ENCODE measurements at places on chromosomes 11 and 22.

- no peak for DNase-seq
Measured at GRCh38 chr11:128259816-128260215, 327.5 kb downstream of the ETS1 start.

GRCh38 chr11:70570693-70571395, 172.5 kb downstream of the CTTN start:
- no peak for DNase-seq

DNA sequence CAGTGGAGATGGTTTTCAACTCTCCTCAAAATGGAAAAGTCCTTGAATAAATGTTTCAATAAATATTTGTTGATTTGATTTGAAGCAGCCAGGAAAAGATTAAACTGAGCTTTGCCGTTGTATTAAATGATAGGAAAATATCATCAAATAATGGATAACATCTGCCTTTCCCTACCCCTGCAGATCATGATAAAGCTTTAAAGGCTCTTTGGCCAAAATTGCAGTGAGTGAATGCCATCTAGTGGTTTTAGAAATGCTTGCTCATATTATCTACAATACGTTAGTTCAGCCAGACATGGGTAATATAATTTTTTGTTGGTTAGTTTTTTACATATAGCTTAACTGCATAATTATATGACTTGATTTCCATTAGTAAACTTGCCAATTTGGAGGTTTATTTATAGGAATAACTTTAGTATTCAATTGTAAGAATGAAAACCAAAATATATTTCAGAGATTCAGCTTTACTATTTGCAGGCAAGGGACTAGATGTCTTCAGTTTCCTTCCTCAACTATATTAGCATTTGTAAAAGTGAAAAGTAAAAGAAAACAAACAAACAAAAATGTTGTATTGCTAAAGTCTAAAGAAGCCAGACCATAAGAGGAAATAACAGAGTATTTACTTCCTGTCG, 159.2 kb downstream of the MSANTD4 start:
- peak; percentile 27 for DNase-seq

DNA sequence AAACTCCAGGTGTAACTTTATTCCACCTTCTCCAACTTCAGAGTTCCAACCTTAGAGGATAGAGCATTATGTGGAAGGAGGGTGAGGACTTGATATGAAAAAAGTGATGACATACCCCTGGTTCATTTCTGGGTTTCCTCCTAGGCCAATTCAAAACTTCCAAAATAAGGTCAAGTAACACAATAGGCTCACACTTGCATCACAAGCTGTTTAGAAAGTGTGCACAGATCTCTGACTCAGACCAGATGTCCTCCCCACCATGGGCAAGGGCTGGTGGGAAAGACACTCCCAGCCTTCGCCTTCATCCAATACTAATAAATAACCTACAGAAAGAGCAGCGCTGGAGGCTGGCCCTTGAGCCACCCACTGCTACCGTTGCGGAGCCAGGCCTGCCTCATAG, 5.8 kb upstream of the BUD13 start:
- no peak for DNase-seq

DNA sequence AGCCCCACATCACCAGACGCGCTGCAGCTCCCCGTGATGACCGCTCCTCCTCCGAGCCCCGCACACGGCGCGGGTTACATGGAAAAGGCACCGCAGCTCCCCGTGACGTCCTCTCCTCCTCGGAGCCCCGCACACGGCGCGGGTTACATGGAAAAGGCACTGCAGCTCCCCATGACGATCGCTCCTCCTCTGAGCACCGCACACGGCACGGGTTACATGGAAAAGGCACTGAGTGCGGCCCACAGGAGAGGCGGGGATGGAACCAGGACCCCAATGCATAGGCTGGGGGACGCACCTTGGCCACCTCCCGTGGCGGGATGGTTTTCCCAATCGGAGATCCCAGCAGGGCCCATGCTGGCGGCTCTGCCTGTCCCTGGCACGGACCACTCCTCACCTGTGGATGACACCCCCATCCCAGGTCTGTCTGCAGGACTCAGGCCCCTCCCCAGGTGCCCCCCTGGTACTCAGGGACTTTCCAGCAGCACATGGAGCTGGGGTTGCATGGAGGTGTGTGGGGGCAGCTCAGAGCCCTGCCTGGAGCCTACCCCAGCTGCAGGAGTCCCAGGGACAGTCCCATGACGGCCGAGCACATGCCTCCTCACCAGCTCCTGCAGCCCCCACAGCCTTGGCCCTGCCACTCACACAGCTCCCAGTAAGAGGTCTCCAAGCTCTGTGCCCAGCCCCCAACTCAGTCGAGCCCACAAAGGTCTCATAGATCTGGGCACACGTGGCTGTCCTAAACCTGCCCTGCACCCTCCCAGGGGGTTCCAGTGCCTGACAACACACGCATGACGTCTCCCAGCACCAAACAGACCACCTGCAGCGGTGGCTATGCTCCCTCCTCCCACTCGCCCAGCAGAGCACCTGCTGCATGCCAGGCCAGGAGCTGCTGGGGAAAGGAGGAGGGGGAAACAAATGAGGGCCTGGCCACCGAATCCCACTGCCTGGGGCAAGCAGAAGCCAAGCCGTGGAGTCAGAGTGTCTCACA, 166.6 kb downstream of the BRD1 start:
- DNase-seq: no peak

DNA sequence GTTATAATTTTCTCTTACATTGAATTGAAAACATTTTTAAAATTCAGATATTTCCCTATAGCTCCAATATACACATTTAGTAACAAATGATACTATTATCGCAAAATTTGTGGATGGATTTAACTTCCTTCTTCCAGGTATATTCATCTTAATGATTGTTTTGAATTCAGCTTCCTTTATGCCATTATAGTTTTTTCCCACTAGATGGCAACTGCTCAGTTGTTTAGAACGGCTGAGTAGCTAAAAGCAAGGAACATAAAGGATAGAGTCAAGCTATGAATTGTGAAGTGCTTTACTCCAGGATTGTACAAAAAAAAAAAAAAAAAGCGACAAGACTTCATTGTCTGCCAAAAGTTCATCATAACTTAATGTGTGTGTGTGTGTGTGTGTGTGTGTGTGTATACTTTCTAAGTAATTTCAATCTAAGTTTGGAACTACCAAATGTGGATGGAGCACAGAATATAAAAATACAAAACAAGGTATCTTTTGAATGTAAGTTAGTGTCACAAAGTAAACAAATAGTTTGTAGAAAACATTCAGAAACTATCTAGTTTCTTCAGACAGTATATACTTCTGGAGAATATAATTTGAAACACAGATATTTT, 846.4 kb downstream of the DLG2 start:
- DNase-seq: no peak

DNA sequence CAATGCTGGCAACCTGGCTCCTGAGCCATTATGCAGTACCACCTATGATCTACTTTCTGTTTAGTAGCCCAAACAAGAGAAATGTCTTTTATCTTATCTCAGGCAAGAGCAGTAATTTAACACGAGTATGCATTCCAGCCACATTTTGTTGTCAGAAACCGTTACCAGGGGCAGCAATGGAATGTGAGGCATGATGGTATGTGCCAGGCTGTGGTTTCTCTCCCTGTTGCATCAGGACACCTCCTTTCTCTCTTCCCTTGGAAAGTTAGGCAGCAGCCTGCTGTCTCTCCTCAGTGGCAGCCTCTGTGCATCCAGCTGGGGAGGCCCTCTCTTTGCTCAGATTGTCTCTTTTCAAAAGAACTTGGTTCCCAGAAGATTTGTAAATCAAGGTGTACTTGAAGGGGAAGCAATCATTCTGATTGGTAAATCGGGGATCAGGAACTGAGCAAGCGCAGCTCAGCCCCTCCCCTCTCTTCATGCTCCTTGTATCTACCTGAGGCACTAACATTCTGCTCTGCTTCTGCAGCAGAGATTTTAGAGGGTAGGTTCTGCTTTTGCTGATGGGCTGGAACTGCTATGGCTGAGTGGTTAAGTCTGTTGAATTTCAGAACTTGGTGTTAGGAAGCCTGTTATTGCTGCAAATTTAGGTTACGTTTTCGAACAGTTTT, 229.2 kb downstream of the ADAMTS15 start:
- no peak for DNase-seq

- no peak for DNase-seq
Measured at GRCh38 chr11:90423378-90423777, 200.5 kb upstream of the CHORDC1 start.

GRCh38 chr11:19026862-19027261, 33.7 kb downstream of the MRGPRX2 start:
- no peak for DNase-seq

DNA sequence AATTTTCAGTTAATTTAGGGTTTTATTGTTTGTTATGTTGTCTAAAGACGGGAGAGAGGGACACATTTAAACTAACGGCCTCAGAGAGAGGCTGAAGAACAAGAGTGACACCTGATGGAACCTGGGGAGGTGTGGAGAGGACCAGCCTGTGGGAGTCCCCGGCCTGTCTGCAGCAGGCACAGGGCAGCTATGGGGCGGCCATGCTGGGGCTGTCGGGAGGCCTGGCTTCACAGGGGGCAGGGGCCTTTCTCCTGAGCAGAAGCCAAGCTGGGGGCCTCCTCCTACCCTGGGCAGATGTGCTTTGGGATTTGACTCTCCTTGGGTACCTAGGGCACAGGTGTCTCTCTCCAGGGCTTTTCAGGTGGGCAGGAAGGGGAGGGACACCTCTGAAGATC, 21.9 kb downstream of the RELT start:
- DNase-seq: no peak

DNA sequence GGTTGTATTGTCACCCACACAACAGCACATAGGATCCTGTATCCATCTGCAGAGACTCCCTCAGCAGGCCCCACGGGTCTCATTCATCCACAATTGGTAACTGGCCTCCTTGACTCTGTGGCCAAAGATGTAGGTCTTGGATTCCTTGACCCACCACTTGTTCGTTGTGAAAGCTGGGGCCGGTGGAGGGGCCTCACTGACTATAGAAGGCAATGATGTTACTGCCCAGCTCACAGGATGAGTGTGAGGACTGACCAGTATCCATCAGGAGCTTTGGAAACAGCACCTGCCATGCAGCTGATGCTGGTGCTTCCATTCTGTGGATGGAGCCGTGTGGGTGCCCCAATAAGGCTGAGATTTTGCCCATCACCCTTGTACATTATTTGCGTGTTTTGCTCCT, 615.7 kb downstream of the BRD1 start:
- no peak for DNase-seq

DNA sequence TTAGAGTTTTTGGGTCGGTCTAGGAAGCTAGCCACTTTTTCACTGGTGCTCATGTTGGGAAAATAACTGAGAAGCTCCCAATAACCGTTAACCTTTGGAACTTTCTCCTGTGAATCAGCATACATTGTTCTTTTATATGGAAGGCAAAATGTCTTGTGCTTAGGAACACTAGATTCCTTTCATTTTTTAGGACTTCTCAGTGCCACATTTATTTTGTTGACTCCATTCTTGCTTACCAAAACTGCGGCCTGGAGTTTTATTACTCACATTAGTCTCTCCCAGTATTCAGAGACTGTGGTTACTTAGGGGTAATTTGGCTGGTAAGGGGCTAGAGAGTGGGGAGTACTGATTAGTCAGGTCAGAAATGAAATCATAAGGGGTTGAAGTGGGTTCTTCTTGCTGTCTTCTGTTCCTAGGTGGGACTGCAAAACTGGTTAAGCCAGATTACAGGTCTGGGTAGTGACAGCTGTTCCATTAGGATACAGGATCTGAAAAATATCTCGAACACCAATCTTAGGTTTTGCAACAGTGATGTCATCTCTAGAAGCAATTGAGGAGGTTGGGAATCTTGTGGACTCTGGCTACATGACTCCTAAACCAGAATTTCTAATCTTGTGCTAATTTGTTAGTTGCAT, 631.4 kb upstream of the LUZP2 start:
- no peak for DNase-seq

DNA sequence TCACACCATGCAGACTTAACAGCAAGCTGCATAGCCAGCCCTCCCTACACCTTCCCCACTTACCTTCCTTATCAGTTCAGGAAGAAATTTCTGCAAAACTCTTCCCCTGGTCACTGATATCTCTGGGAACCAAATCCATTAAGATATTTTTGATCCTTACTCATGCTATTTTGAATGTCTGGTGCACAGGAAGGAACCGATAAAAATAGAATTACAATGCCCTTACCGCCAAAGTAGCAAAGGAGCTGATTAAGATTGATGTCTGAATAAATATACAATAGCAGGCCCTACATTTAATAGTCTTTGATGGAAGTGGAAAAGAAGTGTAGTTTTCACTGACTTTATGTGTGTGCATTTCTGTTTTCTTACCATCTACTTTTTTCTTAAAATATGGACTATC, 117.3 kb downstream of the MPPED2 start:
- DNase-seq: no peak

- DNase-seq: no peak
Measured at GRCh38 chr11:72229925-72230763, 5.6 kb downstream of the INPPL1 start.

DNA sequence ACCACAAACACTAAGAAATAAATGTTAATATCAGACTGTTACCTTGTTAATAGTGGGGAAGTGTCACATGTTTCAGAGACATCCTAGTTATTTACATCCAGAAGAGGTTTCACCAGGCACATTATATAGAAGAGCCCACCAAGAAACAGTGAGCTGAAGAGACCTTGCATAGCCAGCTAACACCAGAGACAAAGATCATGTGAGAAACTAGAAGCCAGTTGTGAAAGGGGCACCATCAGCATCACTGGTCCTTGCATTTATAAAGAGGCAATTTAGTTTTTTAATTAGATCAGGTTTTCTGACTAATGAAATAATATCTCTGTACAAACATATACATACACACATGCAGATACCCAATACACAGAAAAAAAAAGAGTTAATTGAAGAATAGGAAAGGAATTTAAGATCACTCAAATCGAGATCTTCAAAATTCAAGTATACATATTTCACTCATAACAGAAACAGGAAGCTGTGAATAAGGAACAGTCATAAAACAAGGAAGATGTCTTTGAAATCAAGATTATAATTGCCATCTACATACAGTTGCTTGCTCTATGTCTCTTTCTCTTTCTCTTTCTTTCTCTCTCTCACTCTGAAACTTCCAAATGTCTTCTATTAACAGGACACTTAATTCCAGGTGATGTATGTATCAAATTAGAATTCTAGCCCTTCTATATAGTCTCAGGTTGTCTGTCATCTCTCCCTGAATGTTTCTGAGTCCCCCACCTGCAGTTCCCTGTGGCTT, 348.7 kb downstream of the ETS1 start:
- DNase-seq: no peak

DNA sequence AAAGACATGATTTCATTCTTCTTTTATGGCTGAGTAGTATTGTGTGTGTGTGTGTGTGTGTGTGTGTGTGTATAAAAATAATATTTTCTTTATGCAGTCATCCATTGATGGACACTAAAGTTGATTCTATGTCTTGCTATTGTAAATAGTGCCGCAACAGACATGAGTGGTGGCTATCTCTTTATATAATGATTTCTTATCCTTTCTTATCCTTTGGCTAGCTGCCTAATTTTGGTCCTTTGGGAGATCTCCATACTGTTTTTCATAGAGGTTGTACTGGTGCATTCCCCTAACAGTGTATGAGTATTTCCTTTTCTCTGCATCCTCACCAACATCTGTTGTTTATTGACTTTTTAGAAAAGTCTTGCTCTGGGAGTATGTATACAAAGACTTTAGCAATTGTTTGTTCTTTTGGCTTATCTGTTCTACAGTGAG, 107.0 kb downstream of the STIM1 start:
- DNase-seq: no peak

- DNase-seq: no peak
Measured at GRCh38 chr11:102946237-102946636, 9.3 kb downstream of the MMP13 start.

Measured in renal cortex interstitium (tissue), 15 donors.